Psoas muscle (tissue), 8 donors: ENCODE measurements at places on chromosomes 4 and X. TPM values are rescaled to one million over a fixed set of nuclear protein-coding genes. Genes with fewer than 3 reads are reported as not detected.

DNA sequence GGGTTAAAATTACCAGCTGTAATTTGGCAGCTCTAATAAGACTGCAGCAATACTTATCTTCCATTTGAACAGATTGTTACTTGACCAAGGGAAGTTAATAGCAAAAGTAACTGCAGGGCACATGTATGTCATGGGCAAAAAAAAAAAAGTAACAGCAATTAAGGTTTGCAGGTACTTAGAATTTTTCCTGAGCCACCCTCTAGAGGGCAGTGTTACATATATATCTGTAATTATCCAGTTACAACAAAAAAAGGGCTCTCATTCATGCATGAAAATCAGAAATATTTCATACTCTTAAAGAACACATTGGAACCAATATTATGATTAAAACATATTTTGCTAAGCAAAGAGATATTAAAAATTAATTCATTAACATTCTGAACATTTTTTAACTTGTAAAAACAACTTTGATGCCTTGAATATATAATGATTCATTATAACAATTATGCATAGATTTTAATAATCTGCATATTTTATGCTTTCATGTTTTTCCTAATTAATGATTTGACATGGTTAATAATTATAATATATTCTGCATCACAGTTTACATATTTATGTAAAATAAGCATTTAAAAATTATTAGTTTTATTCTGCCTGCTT is 25.1 kb downstream of the XIAP start:
- no peak overlapping the region for H3K27ac ChIP-seq
- peaks cover 3% of the 10 kb centered on the region for H3K4me1 ChIP-seq
- no peaks in the 10 kb centered on the region for H3K27me3 ChIP-seq
- DNase-seq = no peak
- no peak overlapping the region for H3K4me3 ChIP-seq

CASP3 gene
- 49.7 TPM for total RNA-seq

SERTM2 gene
- total RNA-seq = 0.05 TPM

DNA sequence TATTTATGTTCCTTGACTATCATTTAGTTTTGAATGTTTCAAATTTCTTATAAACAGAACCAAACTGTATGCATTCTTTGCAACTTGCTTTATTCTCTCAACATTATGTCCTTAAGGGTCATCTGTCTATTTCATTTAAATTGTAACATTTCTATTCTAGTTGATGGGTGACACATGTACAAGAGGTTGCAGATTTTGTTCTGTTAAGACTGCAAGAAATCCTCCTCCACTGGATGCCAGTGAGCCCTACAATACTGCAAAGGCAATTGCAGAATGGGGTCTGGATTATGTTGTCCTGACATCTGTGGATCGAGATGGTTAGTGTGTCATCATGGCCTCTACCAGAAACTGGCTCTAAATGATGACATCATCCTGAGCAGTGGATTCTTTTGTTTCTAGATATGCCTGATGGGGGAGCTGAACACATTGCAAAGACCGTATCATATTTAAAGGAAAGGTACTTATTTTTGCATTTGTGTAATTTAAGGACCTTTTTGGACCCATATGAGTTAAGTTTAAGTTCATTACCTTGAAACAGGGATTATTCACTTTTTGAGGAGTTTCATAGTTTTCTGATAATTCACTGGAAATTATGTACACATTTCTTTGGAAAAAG is 6.1 kb downstream of the LIAS start:
- no peak overlapping the region for H3K4me3 ChIP-seq
- no peak for DNase-seq
- H3K27me3 ChIP-seq = no peaks in the 10 kb centered on the region
- no peaks in the 10 kb centered on the region for H3K4me1 ChIP-seq

DNA sequence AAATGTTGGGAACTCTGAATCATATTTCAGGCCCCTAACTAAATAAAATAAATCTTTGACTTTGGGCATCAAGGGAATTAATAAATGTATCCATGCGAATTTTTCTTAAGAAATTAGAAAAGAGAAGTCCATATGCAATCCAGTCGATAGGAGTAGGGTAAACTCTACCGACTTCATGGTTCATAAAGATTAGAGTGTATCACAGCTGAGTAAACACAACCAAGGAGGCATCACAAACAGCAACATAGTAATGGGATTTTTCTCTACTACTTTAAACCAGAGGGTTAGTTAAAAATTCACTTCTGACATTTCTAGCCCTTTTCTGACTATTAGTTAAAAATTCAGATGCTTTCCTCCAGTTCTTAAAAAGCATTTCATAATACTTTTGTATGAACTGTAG is 19.9 kb downstream of the SEPTIN11 start:
- H3K4me1 ChIP-seq = peaks cover 8% of the 10 kb centered on the region
- no peak for DNase-seq
- no peak overlapping the region for H3K27ac ChIP-seq
- no peaks in the 10 kb centered on the region for H3K27me3 ChIP-seq
- H3K4me3 ChIP-seq = no peak overlapping the region

GRCh38 chr4:163562496-163562895 is 68.0 kb downstream of the TMA16 start:
- H3K27ac ChIP-seq = no peak overlapping the region
- no peaks in the 10 kb centered on the region for H3K4me1 ChIP-seq
- H3K4me3 ChIP-seq = no peak overlapping the region

DNA sequence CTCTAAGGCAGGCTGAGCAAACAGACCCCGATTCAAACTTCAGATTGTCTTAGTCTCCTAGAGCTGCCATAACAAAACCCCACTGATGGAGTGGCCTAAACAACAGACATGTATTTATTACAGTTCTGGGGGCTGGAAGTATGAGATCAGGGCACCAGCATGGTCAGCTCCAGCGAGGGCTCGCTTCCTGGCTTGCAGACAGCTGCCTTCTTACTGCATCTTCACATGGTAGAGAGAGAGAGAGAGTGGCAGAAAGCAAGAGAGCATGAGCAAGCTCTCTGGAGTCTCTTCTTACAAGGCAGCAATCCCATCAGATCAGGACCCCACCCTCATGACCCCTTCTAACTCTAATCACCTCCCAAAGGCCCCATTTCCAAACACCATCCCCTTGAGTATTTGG is 22.3 kb upstream of the SORCS2 start:
- H3K4me1 ChIP-seq = no peaks in the 10 kb centered on the region
- no peak overlapping the region for H3K27ac ChIP-seq
- H3K27me3 ChIP-seq = no peaks in the 10 kb centered on the region

GRCh38 chr4:178136736-178137345 is 694.6 kb upstream of the AGA start:
- no peaks in the 10 kb centered on the region for H3K27me3 ChIP-seq
- no peak for DNase-seq

DNA sequence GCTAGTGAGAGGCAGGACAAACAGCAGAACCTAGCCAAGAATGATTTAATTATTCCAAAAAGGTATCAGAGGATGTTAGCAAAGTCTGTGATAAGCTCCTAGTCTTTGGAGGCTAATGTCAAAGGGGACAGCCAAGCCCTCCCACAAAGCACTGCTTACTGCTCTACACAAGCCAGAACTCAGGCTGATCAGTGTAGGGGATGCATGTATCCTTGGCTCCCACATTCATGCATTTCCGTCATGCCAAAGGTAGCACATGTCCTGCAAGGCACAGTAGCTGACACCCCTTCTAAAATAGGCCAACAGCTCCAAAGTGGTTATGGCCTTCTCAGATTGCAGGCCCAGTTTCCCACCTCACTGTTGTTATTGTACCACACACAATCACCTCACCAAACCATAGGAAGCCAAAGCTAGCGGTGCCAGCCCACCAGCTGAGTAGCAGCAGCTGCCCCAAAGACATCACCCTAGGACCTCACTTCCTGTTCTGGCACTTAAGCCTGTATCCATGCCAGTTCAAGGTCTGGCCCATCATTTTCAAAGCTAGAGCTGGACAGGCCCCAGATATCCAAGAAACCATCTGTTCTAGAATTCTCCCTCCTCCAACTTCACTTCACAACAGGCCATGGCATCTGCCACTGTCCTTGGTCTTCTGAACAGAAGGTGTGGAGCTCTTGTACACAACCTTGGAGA is 40.9 kb downstream of the TSPAN5 start:
- no peaks in the 10 kb centered on the region for H3K27me3 ChIP-seq
- no peak overlapping the region for H3K4me3 ChIP-seq
- H3K27ac ChIP-seq = no peak overlapping the region
